Fibroblast of the aortic adventitia (primary cell): ENCODE measurements at places on chromosomes 11 and 22.

DNA sequence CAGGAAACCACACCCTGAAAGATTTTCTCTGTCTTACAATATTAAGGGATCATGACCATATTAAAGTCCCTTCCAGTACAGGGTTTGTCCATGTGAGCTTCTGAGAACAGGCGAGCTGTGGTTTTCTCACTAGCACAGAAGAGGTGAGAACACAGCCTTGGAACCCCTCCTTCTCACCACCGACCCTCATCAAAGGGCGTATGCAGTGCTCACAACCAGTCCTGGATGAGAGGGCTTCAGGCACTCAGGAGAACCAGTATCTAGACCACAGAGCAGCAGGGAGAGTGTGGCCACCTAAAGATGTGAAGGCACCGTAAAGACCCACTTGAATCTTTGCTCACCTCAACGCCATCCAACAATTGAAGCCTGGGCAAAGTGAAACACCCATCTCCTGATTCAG, 397.0 kb downstream of the ETS1 start:
- DNase-seq = no peak

GRCh38 chr11:77206264-77207018, 78.4 kb downstream of the MYO7A start:
- DNase-seq = no peak

DNA sequence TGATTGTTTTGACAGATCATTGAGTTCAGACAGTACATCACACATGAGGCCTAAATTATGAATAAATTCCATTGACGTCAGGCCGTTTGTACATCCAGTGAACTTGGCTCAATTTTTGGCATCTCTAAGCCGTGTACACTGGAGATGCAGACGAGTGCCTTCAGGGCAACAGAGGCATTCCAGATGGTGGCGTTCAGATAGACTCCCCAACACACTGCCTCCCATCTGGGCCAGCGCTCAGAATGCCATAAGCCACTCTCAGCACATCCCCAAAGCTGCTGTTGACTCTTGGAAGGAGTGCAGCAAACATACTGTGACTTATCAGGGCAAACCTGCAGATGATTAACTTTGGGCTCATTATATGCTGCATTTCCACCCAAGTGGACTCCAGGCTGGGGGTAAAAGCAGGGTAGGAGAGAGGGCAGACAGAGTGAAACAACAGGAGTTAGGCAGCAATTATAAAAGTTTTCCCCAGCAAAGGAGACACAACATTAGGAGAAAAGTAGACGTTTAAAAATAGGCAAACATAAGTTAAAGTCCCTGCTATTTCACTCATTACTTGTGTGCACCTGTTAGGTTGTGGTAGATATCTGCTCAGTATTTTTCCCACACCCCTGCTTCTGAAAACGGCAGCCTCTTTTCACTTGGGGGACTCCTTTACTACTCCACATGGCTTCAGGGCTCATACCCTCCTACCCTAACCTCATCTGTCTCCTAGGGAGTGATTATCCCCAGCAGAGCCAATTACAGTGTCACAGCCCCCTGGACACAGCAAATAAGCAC, 60.2 kb upstream of the PDE3B start:
- no peak for DNase-seq

- no peak for DNase-seq
Measured at GRCh38 chr22:50299785-50300619, 7.4 kb downstream of the PLXNB2 start.

GRCh38 chr22:43488031-43488866, 76.4 kb downstream of the MPPED1 start:
- DNase-seq = peak; percentile 1
